ENCODE measurements at places on chromosomes 16 and 17.

- DNase-seq: no peak
These were observed 47.9 kb downstream of the UBE2G1 start for GRCh38 chr17:4318596-4318995.

DNA sequence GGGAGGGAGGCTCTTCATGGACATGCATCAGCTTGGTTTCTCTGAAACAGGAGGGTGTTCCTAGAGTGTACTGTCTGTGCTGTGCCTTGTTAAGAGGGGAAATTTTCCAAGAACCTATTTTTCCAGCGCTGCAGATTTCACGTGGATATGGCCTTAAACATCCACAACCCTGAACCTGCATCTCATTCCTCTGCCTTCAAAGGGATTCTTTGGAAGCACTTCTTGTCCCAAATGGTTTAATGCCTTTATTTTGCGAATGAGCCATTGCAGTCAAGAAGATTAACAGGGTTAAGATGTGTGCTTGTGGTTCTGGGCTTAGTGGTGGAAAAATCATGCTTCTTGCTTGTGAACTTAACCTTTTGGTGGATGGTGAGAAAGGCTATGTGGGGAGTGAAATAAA, 161.2 kb downstream of the XYLT1 start:
- DNase-seq: no peak

DNA sequence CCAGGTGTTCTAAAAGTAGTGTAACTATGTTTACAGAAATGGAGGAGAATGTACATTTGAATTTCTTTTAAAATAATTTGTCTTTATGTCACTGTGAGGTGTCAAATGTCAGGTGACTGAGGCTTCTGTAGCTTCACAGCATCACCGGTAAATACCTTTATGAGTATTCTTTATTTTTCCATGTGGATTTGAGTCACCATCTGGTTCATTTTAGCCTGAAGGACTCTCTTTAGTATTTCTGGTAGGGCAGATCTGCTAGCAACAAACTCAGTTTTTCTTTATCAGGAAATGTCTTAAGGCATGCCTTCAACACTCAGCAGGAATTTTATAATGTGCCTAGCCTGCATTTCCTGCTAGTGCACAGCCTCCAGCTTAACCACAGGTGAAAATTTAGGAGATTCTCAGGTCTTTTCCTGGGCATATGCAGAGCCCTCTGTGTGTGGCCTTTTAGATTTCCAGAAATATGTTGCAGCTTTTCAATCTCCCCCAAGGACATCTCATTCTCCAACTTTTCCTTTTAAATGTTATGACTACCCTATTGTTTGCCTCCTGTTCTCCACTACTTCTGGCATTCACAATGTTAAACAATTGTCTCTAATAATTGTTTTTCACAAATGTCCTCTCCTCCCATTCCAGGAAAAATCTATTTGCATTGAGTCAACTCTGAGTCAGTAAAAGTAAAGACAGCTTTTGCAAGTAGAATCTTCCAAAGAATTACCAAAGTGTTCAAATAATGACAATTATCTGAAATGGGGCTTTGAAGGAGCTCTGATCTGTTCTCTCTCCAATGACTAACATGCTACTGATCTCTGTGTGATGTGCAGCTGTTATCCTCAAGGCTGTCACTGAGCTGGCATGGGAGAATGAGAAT, 239.4 kb upstream of the CPHXL start:
- DNase-seq: no peak

DNA sequence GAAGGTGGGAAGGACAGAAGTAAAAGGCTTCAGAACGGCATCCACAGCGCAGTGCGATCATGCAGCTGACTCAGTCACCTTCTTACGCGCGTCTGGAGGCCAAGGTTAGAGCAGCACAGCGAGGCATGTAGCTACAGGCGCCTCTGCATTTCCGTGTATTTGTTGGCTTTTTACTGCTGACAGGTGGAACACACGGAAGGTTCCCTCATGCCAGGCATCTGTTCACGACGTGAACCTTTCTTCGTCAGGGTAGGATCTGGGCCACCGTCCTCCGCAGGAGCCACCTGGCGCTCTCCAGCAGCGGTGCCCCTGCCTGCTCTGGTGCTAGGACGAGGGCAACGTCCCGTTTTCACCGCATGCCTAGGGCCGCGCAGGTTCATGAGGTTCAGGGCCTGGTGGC, 15.3 kb downstream of the TMEM204 start:
- no peak for DNase-seq

DNA sequence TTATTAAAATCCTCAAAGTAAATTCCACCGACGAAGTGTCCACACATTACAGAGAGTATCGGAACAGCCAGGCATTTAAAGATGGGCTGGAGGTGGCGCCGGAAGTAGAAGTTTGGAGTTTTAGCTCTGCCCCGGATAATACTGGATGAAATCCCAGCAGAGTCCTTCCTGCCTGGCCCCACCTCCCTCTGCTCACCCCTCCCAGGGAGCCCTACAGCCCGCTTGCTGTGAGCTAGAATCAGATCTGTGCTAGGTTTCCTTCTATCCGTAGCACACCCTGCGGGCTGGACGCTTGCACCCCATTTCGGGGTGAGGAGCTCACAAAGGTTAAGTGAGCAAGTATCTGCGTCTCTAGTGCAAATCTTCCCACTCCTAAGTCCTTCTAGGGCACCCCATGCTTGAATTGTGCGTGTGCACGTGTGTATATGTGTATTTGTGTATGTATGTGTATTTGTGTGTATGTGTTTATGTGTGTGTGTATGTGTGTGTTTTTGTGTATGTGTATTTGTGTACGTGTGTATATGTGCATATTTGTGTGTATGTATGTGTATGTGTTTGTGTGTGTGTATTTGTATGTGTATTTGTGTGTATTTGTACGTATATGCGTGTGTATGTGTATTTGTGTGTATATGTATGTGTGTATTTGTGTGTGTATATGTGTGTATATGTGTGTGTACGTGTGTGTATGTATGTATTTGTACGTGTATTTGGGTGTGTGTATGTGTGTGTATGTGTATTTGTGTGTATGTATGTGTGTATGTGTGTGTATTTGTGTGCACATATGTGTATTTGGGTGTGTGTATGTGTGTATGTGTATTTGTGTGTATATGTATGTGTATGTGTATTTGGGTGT, 61.4 kb downstream of the HAPSTR1 start:
- DNase-seq: no peak

DNA sequence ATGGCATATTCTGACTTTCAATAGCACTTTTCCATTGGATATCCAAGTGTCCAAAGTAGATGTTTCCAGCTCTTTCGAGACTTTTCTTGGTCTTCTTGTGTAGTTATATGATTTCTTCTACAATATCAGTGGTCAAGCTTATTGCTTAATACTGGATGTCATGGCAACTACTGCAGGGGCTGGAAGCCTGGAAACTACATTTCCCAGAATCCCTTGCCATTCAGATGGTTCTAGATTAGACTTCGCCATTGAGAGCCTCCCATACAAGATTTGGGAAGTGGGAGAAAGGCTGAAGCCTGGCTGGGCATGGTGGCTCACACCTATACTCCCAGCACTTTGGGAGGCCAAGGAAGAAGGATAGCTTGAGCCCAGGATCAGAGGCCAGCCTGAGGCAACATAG, 153.6 kb downstream of the C16orf95 start:
- no peak for DNase-seq

GRCh38 chr16:70715860-70716357, 30.1 kb upstream of the MTSS2 start:
- no peak for DNase-seq

- no peak for DNase-seq
These were observed 22.2 kb downstream of the RMI2 start for GRCh38 chr16:11367483-11367906.
